M059J (cell line): ENCODE measurements at places on chromosomes 16 and 17.

GRCh38 chr16:11593581-11593980 is 6.9 kb upstream of the LITAF start:
- DNase-seq: no peak

GRCh38 chr17:58001461-58002124 is 5.5 kb downstream of the SRSF1 start:
- DNase-seq: no peak

DNA sequence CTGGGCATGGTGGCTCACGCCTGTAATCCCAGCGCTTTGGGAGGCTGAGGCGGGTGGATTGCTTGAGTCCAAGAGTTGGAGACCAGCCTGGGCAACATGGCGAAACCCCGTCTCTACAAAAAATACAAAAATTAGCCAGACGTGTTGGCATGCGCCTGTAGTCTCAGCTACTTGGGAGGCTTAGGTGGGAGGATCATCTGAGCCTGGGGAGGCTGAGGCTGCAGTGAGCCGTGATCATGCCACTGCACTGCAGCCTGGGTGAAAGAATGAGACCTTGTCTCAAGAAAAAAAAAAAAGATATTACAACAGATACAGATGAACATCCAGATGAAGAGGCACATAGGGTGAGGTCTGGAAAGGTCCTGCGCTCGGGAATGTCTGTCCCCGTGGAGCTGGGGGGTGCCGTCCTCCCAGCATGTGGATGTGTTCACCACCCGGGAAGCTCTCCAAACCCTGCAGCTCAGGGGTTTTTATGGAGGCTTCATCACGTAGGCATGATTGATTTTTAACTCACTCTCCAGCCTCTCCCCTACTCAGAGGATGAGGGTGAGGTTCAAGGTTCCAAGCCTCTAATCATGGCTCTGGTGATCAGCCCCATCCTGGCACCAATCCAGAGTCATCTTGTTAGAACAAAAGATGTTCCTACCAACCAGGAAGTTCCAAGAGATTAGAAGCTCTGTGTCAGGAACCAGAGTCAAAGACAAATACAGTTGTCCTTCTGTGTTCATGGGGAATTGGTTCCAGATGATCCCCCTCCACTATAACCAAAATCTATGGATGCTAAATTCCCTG is 85.0 kb upstream of the DNAJA2 start:
- DNase-seq: no peak

DNA sequence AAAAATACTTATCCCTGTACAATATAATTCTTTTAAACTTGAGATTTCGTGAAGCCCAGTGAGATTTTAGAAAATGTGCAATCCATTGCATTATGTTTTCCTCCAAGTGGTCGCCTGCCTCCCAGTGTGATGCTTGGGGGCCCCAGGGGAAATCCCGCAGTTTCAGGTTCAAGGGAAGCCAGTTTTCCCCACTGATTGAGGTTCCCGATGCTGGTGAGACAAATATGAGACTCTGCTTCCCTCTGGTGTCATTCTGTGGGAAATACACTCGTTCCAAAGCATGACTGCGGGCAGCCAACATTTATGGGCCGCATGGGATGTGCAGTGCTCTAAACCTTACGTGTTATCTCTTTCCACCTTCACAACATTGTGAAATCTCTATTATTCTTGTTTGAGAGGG is 200.8 kb downstream of the PRKCB start:
- DNase-seq: peak; percentile 43

GRCh38 chr17:49404361-49404760 is 10.3 kb downstream of the PHB1 start:
- no peak for DNase-seq

DNA sequence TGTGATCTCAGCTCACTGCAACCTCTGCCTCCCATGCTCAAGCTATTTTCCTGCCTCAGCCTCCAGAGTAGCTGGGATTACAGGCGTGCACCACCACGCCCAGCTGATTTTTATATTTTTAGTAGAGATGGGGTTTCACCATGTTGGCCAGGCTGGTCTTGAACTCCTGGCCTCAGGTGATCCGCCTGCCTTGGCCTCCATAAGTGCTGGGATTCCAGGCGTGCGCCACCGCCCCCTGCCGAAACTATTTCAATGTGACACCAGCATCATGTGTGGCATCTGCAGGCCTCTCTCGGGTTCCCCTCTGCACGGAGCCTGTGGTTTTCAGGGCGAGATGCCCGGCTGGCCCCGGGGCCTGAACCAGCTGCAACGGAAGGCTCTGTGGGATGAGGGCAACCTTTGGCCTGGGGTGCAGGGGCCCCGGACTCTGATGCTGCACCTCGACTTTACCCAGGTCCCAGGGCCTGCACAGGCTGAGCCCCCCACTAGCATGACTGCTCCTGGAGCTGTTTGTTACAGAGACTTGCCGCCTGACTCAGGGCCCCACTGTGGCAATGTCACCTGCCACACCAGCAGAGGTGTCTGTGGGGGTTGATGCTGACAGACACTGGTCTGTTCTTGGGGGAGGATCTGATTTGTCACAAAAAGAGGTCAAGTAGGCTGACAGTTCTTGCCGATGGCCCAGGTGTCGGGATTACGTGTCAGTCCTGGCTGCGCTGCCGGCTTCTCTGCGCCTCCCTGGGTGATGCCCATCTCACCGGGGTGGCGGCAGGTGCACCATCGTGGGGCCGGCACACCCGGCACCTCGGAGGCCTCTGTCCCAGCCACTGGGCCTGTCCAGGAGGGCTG is 8.6 kb upstream of the TEX19 start:
- peak; percentile 69 for DNase-seq

GRCh38 chr17:9022573-9023391 is 1.5 kb downstream of the NTN1 start:
- DNase-seq: no peak

- DNase-seq: no peak
Measured at GRCh38 chr16:52709306-52709705, 162.4 kb upstream of the TOX3 start.

GRCh38 chr16:86048221-86048620 is 149.3 kb downstream of the IRF8 start:
- no peak for DNase-seq

- no peak for DNase-seq
Measured at GRCh38 chr17:22470411-22471175, 778.3 kb downstream of the KCNJ18 start.

GRCh38 chr16:68802190-68802589 is 41.1 kb upstream of the TANGO6 start:
- DNase-seq: peak; percentile 85
